ENCODE measurements at places on chromosomes 3 and 15.

- no peak for DNase-seq
Measured at GRCh38 chr3:10519236-10519635, 13.8 kb upstream of the ATP2B2 start.

- no peak for DNase-seq
Measured at GRCh38 chr15:84620626-84621025, 19.8 kb downstream of the ZSCAN2 start.

DNA sequence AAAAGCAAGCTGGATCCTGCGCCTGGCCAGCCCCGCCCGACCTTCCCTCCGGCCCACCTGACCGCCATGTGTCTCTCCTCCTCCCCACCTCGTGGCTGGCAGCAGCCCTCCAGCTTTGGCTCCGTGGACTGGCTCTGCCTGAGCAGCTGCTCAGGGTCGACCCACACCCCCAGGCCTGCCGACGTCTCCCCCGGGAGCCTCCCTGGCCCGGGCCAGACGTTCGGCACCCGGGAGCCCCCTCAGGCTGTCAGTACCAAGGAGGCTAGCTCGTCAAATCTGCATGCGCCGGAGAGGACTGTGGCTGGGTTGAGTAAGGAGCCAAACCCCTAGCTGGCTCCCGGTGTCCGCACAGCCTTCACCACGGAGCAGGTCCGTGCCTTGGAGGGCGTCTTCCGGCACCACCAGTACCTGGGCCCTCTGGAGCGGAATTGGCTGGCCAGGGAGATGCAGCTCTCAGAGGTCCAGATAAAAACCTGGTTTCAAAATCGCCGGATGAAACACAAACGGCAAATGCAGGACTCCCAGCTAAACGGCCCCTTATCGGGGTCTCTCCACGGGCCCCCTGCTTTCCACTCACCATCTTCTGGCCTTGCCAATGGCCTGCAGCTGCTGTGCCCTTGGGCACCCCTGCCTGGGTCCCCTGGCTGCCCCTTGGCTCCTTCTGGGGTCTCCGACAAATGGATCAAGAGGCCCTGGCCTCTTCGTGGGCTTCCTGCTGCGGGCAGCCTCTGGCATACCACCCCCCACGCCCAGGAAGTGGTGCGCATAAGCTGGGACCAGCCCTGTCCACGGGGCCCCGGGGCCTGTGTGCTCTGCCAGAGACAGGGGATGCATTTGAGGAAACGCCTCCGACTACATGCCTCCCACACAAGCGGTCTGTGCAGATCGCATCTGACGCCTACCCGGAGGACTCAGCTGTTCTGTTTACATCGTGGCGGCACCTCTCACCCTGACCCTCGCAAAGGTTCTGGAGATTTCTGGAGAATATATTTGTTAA is 345.0 kb downstream of the ZNF385D start:
- no peak for DNase-seq

DNA sequence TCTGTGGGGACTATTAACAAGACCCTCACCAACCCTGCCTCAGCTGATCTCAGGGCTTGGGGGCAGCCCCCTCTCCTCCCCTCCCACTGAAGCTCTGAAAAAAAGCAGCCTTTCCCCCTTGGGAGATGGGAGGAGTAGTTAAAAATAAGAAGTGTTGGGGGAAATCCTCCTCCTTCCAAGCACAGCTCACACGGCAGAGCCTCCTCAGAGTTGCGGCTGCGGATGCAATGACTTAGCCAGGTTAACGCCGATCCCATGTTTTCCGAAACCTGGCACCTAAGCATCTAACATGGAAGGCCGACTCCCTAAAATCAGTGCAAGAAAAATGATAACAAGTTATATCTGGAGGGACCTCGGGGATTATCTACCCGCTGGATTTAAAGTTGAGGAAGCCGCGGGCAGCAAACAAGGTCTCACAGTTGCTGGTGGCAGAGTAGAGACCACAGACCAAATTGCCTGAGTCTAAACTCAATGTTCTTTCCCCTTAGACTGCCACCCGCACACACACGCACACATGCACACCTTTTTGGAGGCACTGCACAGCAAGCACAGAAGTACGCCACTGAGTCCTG is 1.1 kb upstream of the TPM1 start:
- DNase-seq, result no peak

- DNase-seq, result no peak
Measured at GRCh38 chr3:31004025-31004678, 109.7 kb upstream of the GADL1 start.

DNA sequence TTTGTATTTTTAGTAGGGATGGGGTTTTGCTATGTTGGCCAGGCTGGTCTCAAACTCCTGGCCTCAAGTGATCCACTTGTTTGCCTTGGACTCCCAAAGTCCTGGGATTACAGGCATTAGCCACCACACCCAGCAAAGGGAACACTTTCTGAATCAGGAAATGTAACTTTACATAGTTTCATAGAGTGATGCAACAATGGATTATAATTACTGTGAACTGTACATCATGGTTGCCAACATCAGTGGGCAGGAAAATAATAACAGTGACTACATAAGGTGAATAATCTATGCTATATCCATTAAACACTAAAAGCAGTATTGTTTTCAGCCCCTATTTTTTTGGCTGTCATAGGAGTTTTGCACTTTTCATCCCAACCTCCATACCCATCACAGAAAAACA is 5.0 kb upstream of the KPNA1 start:
- DNase-seq, result no peak

- DNase-seq, result no peak
Measured at GRCh38 chr3:60916546-60916945, 334.7 kb downstream of the FHIT start.

GRCh38 chr3:52454938-52455282 is 494 bp upstream of the NISCH start:
- DNase-seq, result no peak

- no peak for DNase-seq
Measured at GRCh38 chr3:174116421-174116820, 718.9 kb downstream of the NLGN1 start.

GRCh38 chr3:150494411-150494977 is 51.8 kb downstream of the SERP1 start:
- DNase-seq, result no peak

DNA sequence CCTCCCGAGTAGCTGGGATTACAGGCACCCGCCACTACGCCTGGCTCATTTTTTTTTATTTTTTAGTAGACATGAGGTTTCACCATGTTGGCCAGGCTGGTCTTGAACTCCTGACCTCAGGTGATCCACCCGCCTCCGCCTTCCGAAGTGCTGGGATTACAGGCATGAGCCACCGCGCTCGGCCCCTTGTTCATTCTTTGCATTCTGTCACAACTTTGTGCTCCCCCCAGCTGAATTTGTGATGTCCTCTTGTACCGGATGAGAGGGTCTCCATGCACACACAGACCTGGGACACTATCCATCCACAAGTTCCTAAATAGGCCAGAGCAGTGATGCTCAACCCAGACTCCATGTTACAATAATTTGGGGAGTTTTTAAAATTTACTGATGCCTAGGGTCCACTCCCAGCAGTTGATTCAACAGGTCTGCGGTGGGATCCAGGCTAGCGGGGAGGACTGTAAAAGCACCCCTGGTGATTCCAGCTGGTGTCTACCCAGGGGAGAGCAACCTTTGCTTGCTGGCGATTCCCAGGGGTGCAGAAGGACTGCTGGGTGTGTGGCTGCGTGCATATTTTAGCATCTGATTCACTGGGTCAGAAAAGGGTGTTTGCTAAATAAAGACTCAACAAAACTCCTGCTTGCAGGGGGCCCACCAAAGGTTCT is 1.0 kb downstream of the RASSF1 start:
- no peak for DNase-seq

DNA sequence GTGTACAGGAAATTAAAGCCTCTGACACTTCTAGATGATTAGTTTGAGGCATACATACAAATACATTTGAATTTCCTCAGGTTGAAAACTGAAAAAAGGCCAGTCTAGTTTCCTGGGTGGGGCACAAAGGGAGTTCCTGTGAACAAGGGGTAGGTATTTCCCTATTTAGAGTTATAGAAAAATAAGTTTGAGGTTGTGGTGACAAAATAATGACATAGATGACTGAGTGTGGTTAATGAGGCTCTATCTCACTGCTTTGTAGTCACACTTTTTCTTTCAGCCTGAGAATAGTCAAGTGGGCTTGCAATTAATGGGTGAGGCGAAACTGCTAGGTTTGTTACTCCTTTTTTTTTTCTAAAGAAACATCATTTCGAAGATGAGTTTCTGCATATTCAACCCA is 4.3 kb downstream of the SLCO3A1 start:
- DNase-seq, result no peak

DNA sequence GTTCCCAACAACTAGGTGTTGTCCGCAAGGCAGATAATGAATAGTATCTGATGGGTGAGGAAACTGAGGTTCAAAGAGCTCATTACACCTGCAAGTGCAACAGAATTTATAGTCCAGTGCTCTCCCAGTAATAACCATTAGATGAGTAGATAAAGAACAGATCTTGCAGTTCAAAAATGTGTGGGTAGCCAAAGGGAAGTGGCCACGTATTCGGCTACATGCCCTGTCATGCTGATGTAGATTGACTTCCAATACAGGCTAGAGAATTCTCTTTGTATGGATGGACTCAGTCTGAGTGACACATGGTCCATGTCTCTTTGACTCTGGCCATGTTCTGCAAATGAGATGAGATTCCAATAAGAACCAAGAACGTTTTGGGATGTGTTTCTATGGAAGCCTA is 187.9 kb upstream of the LPP start:
- no peak for DNase-seq

- DNase-seq, result peak; percentile 14
Measured at GRCh38 chr15:85142312-85142711, 160.7 kb downstream of the PDE8A start.

DNA sequence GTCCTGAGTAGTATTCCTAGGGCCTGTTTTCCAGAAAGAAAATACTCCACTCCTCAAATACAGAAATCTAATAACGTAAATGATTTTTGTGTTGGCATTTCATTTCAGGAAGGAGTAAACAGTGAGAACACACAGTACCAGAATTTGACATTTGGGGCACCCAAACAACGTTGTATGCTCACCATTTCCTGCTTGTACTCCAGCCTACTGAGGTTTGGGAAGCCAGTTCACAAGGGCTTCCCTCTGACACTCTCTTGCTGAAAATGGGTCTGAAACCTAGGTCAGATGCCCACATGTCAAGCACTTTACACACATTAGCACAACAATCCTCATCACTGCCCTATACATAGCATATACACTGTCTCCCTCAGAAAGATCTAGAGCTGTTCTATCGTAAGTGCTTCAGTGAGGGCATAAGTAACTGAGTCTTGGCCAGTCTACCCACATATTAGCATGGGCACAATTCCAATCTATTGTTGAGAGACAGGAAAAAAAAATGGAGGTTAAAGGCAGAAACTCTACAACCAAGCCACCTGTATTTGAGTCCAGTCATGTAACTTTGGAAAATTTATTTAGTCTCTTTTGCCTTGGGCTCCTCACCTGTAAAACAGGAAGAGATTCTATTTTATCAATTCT is 43.5 kb upstream of the RSL24D1 start:
- DNase-seq, result no peak

GRCh38 chr3:36514171-36514570 is 133.9 kb downstream of the STAC start:
- DNase-seq, result no peak

GRCh38 chr3:31575448-31575847 is 42.7 kb downstream of the STT3B start:
- no peak for DNase-seq

DNA sequence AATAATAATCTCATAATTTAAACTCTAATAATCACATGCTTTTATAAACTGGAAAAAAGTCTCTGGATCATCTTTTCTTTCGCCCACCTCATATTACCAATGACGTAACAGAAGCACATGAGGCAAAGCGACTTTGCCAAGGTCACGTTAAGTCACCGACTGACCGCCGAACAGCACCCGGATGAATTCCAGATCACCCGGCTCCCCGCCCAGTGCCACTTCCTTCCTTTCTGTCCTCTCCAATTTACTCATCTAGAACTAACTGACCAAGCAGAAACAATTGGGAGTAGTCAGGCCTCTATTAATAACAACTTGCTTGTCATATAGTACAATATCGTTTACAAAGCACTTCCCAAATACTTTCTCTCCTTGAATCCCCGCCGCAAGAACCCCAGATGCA is 21.1 kb downstream of the FGF12 start:
- no peak for DNase-seq

- no peak for DNase-seq
Measured at GRCh38 chr3:184477940-184478339, 83.6 kb upstream of the EPHB3 start.

GRCh38 chr15:51049081-51049480 is 45.6 kb downstream of the TNFAIP8L3 start:
- no peak for DNase-seq

DNA sequence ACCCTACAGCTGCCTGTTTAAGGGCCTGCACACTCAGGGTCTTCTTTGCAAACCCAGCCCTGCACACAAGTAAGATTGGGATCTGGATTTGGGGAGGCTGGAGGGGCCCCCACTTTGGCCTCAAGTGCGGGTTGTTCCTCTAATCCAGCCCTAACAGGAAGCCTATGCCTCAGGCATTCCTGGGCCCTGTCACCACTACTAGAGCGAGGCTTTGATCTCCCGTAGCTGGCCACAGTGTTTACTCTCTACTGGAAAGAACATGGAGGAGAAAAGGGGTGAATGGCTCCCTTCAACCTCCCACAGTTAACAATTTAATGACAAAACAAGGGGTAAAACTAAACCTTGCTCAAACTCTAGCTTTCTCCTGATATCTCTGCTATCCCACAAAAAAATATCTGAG is 48.4 kb downstream of the DZIP1L start:
- no peak for DNase-seq

- DNase-seq, result no peak
Measured at GRCh38 chr3:41331041-41331440, 131.7 kb downstream of the CTNNB1 start.

DNA sequence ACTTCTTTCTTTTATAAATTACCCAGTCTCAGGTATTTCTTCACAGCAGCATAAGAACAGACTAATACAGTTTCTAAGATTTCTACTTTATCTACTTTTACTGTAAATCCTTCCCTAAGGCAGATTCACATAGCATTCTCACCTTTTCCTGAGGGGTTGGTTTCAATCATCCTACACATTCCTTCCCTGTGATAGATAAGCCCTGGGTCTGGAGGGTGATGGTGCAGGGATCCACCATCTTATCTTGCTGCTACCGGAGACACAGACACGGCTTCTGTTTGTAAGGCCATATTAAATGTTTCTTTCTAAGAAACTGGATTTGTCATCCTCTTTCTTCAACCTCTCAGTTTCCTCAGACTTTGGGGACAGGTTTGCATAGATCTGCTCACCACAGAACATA is 6.1 kb downstream of the IQCF5 start:
- no peak for DNase-seq

DNA sequence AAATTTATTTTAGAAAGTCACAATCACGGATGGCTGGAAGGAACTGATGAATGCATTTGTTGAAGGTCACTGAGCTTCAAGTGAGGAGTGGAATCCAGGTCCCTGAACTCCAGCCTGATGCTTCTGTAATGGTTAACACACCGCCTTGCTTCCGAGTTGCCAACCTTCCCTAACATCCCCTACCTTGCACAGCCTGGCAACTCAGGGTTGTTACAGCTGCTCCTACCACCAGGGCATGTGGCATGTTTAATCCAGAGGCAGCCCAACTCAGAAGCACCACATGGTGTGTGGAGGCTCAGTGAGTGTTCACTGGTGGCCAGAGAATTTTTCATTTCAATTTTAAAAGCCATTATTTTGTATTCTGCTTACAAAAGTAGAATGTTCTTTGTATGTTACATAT is 4.9 kb downstream of the TM2D3 start:
- no peak for DNase-seq

- DNase-seq, result no peak
Measured at GRCh38 chr3:113541519-113541918, 9.2 kb downstream of the SIDT1 start.

All from hematopoietic multipotent progenitor cell treated with erythropoietin and hydrocortisone succinate and interleukin-3 and kit ligand, for 15 days (in vitro differentiated cells).